ENCODE measurements at places on chromosomes 7 and 10. TPM values are rescaled to one million over a fixed set of nuclear protein-coding genes. Genes with fewer than 3 reads are reported as not detected.
A peak's percentile ranks its signal among the peaks of the same experiment; 100 is the strongest.

C10orf105 gene
- 0.68 TPM for polyA plus RNA-seq

PRXL2A gene
- polyA plus RNA-seq = 70.8 TPM

DYDC2 gene
- 0.52 TPM for polyA plus RNA-seq

PARP12 gene
- polyA plus RNA-seq = 76.5 TPM

HMX2 gene
- polyA plus RNA-seq = 0.25 TPM

NKX1-2 gene
- 0.05 TPM for polyA plus RNA-seq

LLCFC1 gene
- not detected for polyA plus RNA-seq

GHRHR gene
- 0.68 TPM for polyA plus RNA-seq

TCERG1L gene
- 1.5 TPM for polyA plus RNA-seq

IGF2BP3 gene
- polyA plus RNA-seq = 3.4 TPM

NPC1L1 gene
- 0.14 TPM for polyA plus RNA-seq

PKD2L1 gene
- 6.1 TPM for polyA plus RNA-seq

PTF1A gene
- polyA plus RNA-seq = 0.16 TPM

NOS3 gene
- polyA plus RNA-seq = 3.0 TPM

NPY4R gene
- 0.09 TPM for polyA plus RNA-seq

CYP26A1 gene
- polyA plus RNA-seq = 7.8 TPM

UNC5B gene
- polyA plus RNA-seq = 2.2 TPM

OGDHL gene
- polyA plus RNA-seq = 1.9 TPM

DNA sequence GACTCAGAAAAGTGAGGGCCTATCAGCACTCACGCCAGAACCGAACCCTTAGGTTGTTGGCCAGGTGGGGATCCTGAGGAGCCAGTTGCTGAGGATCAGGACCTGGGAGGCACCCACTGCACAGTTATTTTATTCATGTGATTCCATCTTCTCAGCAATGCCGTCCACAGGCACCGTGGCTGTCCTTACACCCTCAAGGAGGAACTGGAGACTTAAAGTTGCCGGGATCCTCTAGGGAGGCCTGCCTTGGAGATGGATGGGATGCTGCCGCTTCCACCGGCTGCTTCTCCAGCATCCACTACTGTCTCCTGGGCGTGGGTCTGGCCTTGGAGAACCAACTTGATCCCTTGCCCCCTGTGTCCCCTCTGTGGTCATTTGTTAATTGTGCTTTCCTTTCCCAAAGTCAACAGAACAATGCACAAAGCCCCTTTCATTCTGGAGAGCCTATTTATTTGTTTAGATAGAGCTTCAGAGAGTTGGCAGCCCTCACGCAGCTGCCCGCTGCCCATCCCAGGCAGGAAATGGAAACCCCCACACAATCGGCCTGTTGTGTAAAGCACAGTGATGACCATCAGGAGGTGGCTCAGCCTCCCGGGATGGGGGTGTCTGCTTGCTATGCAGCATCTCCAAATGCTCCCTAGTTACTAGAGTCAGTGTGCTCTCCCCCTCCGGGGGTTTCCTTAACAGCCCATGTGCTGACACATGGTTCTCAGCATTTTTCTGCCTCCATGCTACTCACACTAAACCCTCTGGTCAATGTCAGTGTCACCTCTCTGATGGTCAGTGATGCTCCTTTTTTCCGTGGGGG lies 52.9 kb upstream of the IGFBP3 start:
- no peak for DNase-seq
- no peak overlapping the region for H3K4me3 ChIP-seq
- no peaks in the 10 kb centered on the region for H3K36me3 ChIP-seq

- no peak overlapping the region for H3K4me3 ChIP-seq
- DNase-seq = no peak
- H3K27ac ChIP-seq = no peak overlapping the region
- H3K36me3 ChIP-seq = no peaks in the 10 kb centered on the region
- H3K4me1 ChIP-seq = no peaks in the 10 kb centered on the region
Observed at GRCh38 chr7:122746948-122747347, 44.2 kb upstream of the RNF148 start.

DNA sequence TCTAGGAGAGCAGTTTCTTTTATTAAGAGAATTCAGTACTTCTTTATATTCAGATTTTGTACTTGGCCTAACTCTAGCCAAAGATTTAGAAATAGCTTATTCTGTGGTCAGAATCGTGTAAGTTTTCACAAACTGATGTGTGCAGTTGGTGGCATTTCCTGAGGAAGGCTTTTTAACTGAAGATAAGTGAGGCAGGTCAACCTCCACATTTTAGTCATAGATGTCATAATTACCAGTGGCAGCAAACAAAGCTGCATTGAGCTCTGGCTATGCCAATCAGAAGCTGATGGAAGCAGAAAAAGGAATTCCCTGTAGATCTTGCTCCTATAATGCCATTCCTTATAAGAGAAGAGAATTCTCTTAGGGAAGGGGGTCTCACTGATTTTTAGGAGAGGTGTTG lies 141.3 kb upstream of the SP8 start:
- H3K27ac ChIP-seq = no peak overlapping the region
- H3K27me3 ChIP-seq = no peaks in the 10 kb centered on the region
- H3K4me1 ChIP-seq = no peaks in the 10 kb centered on the region

DNA sequence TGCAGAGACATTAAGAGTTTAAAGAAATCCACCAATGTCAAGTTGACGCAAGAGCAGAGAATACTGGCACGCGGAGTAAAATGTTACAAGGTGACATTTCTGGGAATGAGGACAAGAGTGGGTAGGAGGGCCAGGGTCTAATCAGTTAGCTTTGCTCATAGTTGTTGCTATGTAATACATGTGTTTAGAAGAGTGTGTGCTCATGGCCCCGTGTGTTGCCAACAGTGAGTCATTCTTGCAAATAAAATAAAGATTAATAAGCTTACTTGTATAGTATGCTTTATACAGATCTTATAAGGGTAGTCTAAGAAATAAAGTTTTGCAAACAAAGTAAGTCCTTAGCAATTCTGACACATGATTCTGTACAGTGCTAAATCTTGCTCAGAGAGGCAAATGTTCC lies 64.5 kb downstream of the DNMBP start:
- no peak overlapping the region for H3K4me3 ChIP-seq
- H3K36me3 ChIP-seq = peaks cover 24% of the 10 kb centered on the region
- DNase-seq = no peak
- no peaks in the 10 kb centered on the region for H3K4me1 ChIP-seq
- no peak overlapping the region for H3K27ac ChIP-seq
- H3K27me3 ChIP-seq = no peaks in the 10 kb centered on the region

GRCh38 chr10:27504808-27505460 lies 830 bp downstream of the RAB18 start:
- peak overlapping the region; percentile 93 for H3K4me3 ChIP-seq
- H3K36me3 ChIP-seq = no peaks in the 10 kb centered on the region
- DNase-seq = peak; percentile 12

- H3K4me3 ChIP-seq = no peak overlapping the region
- H3K27me3 ChIP-seq = no peaks in the 10 kb centered on the region
- H3K36me3 ChIP-seq = no peaks in the 10 kb centered on the region
- peak; percentile 65 for DNase-seq
Observed at GRCh38 chr7:106153891-106154449, 41.9 kb upstream of the SYPL1 start.

DNA sequence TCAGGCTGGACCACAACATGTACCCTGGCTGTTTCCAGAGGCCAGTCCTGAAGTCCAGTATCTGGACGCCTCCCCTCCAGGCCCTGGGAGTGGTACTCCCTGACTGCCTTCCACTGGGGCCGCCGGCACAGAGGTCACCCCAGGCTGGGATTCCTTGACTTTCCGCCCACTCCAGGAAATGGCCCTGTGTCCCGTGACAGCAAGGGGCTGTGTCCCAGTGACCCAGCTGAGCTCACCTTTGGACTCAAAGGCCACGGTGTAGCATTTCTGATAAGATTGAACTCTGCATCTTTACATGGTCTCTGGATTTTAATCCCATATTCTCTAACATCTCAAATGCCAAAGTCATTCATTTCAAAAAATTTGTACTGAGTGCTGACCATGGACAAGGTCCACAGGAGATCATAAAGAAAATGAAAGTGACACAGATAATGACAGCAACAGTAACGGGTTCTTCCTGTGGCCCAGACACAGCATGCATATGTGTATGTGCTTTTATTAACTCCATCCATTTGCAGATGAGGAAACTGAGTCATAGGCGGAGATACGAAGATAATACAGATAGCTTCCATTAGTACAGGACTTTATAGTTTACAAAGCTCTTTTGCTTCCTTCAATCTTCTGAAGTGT lies 5.4 kb downstream of the ADAMTS14 start:
- H3K27me3 ChIP-seq = peaks cover 19% of the 10 kb centered on the region
- no peaks in the 10 kb centered on the region for H3K4me1 ChIP-seq
- H3K4me3 ChIP-seq = no peak overlapping the region
- DNase-seq = no peak

DNA sequence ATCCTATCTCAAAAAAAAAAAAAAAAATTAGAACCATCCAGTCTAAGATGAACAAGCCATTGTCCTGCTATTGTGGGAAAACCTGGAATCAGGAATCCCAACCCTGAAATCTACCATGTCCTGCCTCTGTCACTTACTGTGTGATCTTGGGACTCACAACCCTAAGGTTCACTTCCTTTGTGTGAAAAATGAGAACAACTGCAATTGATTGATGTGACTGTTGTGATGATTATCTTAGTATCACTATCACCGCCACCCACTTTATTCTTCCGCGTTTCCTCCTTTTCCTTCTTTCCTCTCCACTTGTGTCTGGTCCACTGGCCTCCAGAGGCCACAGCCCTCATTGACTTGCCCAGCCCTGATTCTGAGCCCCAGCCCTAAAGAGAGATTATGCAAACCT lies 12.6 kb upstream of the PRTFDC1 start:
- no peak overlapping the region for H3K27ac ChIP-seq
- H3K36me3 ChIP-seq = no peaks in the 10 kb centered on the region
- no peaks in the 10 kb centered on the region for H3K27me3 ChIP-seq
- H3K4me3 ChIP-seq = no peak overlapping the region

DNA sequence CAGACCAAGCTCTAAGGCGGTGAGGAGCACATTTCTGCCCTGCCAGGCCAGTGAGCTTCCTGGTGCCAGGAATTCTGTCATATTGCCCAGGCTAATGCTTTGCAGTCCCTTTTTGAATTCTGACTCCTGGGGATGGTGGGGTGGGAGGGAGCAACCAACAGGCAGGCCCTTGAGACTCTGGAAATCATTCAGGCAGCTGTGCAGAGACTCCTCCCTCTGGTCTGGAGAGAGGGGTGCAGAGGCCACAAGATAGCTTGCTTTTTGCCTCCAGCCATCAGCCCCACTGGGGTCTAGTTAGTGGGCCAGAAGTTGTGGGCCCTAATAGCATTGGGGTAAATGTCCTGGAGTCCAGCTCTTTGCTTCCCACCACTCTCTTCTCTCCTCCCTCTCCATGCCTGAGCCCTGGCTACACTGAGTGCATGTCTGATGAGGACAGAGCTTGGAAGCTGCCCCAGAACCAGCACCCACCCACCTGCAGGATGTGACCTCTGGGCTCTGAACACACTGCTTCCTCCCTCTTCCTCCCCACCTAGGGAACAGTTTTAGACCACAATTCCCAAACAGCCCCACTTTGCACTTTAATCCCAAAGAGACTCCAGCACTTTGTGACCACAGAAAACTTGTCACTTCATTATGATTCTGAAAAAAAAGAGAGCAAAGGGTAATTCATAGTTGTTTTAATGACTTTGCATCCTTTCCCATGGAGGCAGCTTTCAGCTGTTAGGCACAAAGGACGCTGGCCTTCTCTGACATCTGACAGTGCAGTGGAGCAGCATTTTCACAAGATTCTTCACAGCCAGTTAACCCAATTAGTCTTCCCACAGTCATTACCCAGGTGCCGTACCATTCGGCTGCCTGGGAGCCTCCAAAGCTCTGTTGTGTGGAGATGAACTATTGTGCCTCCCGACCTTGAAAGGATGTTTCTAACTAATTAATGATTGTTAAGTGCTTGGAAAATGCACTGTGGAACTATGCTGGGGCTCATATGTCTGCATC lies 262.5 kb downstream of the TRIL start:
- peaks cover 5% of the 10 kb centered on the region for H3K4me1 ChIP-seq
- no peak for DNase-seq
- H3K36me3 ChIP-seq = no peaks in the 10 kb centered on the region
- H3K4me3 ChIP-seq = no peak overlapping the region
- H3K27ac ChIP-seq = no peak overlapping the region

- H3K4me3 ChIP-seq = no peak overlapping the region
- H3K36me3 ChIP-seq = no peaks in the 10 kb centered on the region
- no peak for DNase-seq
- H3K27ac ChIP-seq = no peak overlapping the region
- H3K4me1 ChIP-seq = no peaks in the 10 kb centered on the region
- no peaks in the 10 kb centered on the region for H3K27me3 ChIP-seq
Observed at GRCh38 chr10:127585519-127586023, 36.5 kb downstream of the NPS start.

DNA sequence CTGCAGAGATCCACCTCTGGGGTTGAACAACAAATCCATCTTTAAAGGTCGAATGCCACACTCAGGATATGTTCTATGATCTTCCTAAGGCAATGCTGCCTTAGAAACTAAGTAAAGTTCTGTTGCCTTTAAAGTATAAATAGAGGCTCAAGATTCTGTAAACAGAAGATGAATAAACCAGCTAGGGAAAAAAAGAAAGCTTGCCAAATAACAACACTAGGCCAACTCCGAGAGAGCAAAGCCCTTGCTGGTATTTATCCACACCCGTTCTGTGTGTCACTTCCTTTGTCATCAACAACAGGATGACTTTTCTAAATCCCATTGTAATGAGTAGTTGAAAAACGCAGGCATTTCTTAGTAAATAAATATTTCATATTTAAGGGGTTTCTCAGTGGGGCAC lies 330.0 kb upstream of the GLI3 start:
- H3K4me1 ChIP-seq = no peaks in the 10 kb centered on the region
- no peak overlapping the region for H3K27ac ChIP-seq
- no peak for DNase-seq
- H3K4me3 ChIP-seq = no peak overlapping the region
- no peaks in the 10 kb centered on the region for H3K27me3 ChIP-seq
- no peaks in the 10 kb centered on the region for H3K36me3 ChIP-seq

GRCh38 chr10:71933651-71934050 lies 30.5 kb upstream of the CHST3 start:
- no peaks in the 10 kb centered on the region for H3K36me3 ChIP-seq
- H3K27me3 ChIP-seq = no peaks in the 10 kb centered on the region
- DNase-seq = peak; percentile 59
- peaks cover 15% of the 10 kb centered on the region for H3K4me1 ChIP-seq
- H3K4me3 ChIP-seq = no peak overlapping the region

GRCh38 chr7:29965030-29965429 lies 24.6 kb downstream of the SCRN1 start:
- H3K4me1 ChIP-seq = peaks cover 2% of the 10 kb centered on the region
- no peak for DNase-seq
- H3K27me3 ChIP-seq = no peaks in the 10 kb centered on the region
- peaks cover 32% of the 10 kb centered on the region for H3K36me3 ChIP-seq
- H3K4me3 ChIP-seq = no peak overlapping the region

DNA sequence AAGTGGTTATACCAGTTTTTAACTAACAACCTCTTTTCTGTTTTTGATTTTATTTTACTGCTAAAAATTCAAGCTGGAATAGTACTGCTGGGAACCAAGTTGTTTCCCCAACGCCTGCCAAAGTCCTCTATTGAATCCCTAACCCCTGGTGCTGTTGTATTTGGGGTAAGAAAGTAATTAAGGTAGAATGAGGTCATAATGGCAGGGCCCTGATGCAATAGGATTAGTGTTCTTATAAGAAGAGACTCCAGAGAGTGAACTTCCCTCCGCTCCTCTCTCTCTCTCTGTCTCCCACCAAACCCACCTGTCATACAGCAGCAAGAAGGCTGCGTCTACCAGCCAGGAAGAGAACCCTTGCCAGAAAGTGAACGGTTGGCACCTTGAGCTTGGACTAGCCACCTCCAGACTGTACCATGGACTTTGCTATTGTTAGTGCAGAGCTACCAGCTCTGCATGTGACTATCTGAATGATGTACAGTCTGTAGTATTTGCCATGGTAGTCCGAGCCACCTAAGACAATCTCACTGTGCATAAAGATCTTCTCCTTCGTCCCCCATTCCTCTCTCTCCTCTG lies 86.5 kb upstream of the KLF6 start:
- H3K4me1 ChIP-seq = peaks cover 15% of the 10 kb centered on the region
- no peaks in the 10 kb centered on the region for H3K36me3 ChIP-seq
- no peak for DNase-seq
- no peak overlapping the region for H3K27ac ChIP-seq
